Psoas muscle (tissue), 8 donors: ENCODE measurements at places on chromosomes 2 and 18. TPM values are rescaled to one million over a fixed set of nuclear protein-coding genes. Genes with fewer than 3 reads are reported as not detected.
A peak's percentile ranks its signal among the peaks of the same experiment; 100 is the strongest.

DNA sequence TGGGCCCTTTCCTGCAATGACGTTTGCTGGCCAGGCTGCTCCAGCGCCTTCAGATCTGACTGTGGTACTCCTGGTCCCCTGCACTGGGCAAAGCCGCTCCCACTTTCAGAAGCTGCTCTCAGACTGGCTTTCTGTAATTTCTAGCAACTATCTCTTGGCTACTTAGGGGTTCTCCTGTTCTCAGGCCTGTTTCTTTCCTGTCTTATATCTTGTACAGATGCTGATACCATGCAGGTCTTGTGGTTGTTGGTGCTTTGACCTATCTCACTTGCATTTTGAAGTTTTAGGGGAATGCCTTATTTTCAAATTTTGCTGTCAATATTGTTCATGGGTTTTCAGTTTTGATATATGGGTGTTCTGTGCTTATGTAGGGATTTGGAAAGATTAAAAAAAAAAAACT is 145.8 kb downstream of the CLIP4 start:
- DNase-seq = no peak
- no peak overlapping the region for H3K27ac ChIP-seq
- no peaks in the 10 kb centered on the region for H3K4me1 ChIP-seq
- no peak overlapping the region for H3K4me3 ChIP-seq

DNA sequence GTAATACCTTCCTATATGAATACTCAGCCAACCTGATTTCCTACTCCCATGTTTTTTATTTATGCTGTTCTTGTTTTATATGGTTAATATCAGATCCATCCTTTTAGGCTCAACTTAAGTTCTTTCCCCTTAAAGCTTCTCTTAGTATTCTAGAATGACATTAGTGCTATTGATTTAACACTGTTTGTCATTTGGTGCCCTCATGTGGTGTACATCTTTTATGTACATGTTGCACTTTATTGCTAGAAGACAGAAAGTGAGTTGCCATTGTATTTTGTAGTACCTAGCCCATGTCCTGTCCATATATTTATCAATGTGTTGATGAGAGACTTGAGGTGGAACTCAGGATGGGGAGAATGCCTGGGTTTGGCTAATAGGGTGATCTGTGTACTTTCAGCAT is 2.5 kb downstream of the HTRA2 start:
- H3K4me1 ChIP-seq = peaks cover 24% of the 10 kb centered on the region
- peaks cover 5% of the 10 kb centered on the region for H3K36me3 ChIP-seq

DNAJC5G gene
- polyA plus RNA-seq = not detected

DNA sequence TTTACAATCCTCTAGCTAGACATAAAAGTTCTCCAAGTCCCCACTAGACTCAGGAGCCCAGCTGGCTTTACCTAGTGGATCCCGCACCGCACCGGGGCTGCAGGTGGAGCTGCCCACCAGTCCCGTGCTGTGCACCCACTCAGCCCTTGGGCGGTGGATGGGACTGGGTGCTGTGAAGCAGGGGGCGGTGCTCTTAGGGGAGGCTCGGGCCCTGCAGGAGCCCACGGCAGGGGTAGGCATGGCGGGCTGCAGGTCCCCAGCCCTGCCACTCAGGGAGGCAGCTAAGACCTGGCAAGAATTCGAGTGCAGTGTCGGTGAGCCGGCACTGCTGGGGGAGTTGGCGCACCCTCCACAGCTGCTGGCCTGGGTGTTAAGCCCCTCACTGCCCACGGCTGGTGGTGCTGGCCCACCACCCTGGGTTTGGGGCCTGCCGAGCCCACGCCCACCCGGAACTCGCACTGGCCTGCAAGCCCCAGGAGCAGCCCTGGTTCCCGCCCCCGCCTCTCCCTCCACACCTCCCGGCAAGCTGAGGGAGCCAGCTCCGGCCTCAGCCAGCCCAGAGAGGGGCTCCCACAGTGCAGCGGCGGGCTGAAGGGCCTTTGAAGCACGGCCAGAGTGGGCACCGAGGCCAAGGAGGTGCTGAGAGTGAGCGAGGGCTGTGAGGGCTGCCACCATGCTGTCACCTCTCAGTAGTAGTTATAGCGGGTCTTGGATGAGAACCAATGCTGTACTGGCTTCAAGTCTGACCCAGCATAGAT is 255.2 kb downstream of the CDH7 start:
- H3K36me3 ChIP-seq = no peaks in the 10 kb centered on the region
- no peak overlapping the region for H3K27ac ChIP-seq
- H3K4me1 ChIP-seq = no peaks in the 10 kb centered on the region
- DNase-seq = no peak
- H3K4me3 ChIP-seq = no peak overlapping the region

DNA sequence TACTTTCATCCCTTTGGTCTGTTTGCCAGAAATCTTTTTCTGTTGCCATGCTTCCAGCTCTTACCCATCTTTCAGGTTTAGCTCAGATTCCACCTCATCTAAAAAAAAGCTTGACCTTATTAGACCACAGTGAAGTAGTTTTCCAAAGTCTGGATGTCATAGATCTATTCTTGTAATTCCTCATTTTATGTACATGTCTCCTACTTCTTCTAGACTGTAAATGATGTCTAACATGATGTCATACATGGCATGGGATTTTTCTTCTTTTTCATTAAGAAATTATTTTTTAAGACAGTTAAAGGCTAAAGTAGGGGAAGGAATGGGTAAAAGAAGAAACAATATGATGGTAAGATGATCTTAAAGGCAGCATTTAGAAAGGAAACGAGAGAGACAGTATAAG is 11.3 kb downstream of the GLS start:
- H3K36me3 ChIP-seq = peaks cover 22% of the 10 kb centered on the region
- H3K27me3 ChIP-seq = no peaks in the 10 kb centered on the region
- no peak overlapping the region for H3K27ac ChIP-seq
- peaks cover 31% of the 10 kb centered on the region for H3K4me1 ChIP-seq
- no peak for DNase-seq

GRCh38 chr2:241772063-241772499 is 4.5 kb upstream of the GAL3ST2 start:
- peaks cover 4% of the 10 kb centered on the region for H3K27me3 ChIP-seq
- no peak overlapping the region for H3K27ac ChIP-seq
- H3K4me3 ChIP-seq = no peak overlapping the region
- H3K36me3 ChIP-seq = no peaks in the 10 kb centered on the region

DNA sequence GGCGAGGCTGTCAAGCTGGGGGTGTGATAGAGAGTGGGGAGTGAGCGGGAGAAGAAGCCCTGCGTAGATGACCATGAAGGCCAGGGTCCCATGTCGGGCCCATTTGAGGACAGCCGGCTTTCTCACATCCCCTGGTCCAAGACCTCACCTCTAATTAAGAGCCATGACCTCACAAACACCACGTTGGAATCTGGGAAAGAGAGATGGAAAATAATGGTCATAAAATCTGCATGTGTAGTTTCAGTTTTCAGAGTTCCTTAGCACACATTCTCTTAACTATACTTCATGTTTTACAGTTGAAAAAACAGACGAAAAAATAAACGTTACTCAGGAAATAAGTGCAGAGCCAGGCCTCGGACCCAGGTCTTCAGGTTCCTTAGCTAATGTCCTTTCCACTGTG is 244.8 kb upstream of the SIX2 start:
- H3K36me3 ChIP-seq = no peaks in the 10 kb centered on the region
- H3K27me3 ChIP-seq = no peaks in the 10 kb centered on the region
- no peak overlapping the region for H3K27ac ChIP-seq
- no peak for DNase-seq
- peaks cover 23% of the 10 kb centered on the region for H3K4me1 ChIP-seq

- no peak overlapping the region for H3K27ac ChIP-seq
- H3K27me3 ChIP-seq = no peaks in the 10 kb centered on the region
- no peaks in the 10 kb centered on the region for H3K4me1 ChIP-seq
- H3K36me3 ChIP-seq = no peaks in the 10 kb centered on the region
Observed at GRCh38 chr18:51621113-51621863, 423.8 kb upstream of the MEX3C start.

- no peak overlapping the region for H3K4me3 ChIP-seq
- no peak for DNase-seq
- H3K27me3 ChIP-seq = no peaks in the 10 kb centered on the region
- H3K4me1 ChIP-seq = peaks cover 38% of the 10 kb centered on the region
- no peaks in the 10 kb centered on the region for H3K36me3 ChIP-seq
- H3K27ac ChIP-seq = peak overlapping the region; percentile 76
Observed at GRCh38 chr18:24220318-24220688, 81.4 kb downstream of the CABYR start.

TMEM247 gene
- polyA plus RNA-seq = not detected
